ENCODE measurements at places on chromosomes 5 and 9. TPM values are rescaled to one million over a fixed set of nuclear protein-coding genes. Genes with fewer than 3 reads are reported as not detected.

The PDLIM4 gene
- 14.1 TPM for total RNA-seq

The HMCN2 gene
- total RNA-seq, result 46.7 TPM

DNA sequence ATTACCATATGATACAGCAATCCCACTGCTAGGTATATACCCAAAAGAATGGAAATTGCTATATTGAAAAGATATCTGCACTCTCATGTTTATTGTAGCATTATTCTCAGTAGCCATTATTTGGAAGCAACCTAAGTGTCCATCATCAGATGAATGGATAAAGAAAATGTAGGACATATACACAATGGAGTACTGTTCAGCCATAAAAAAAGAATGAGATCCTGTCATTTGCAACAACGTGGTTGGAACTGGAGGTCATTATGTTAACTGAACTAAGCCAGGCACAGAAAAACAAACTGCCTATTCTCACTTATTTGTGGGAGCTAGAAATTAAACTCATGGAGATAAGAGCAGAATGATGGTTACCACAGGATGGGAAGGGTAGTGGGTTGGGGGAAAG lies 63.1 kb upstream of the TTC23L start:
- no peak overlapping the region for H3K27ac ChIP-seq
- no peaks in the 10 kb centered on the region for H3K4me1 ChIP-seq
- H3K36me3 ChIP-seq, result no peaks in the 10 kb centered on the region
- no peak for DNase-seq

GRCh38 chr9:110125763-110126351 lies 82.1 kb downstream of the C9orf152 start:
- H3K27me3 ChIP-seq, result no peaks in the 10 kb centered on the region
- peak overlapping the region; percentile 16 for H3K4me3 ChIP-seq

- H3K36me3 ChIP-seq, result no peaks in the 10 kb centered on the region
- H3K27ac ChIP-seq, result no peak overlapping the region
- H3K27me3 ChIP-seq, result no peaks in the 10 kb centered on the region
- H3K4me1 ChIP-seq, result no peaks in the 10 kb centered on the region
- no peak for DNase-seq
Measured at GRCh38 chr5:98568336-98568735, 205.1 kb upstream of the RGMB start.
